NCI-H2081 (cell line): ENCODE measurements at places on chromosomes 5 and 9.

- no peak for DNase-seq
Measured at GRCh38 chr5:79136618-79137017, 25.0 kb downstream of the BHMT start.

GRCh38 chr5:74934949-74935751 is 69.0 kb upstream of the FAM169A start:
- DNase-seq, result no peak

DNA sequence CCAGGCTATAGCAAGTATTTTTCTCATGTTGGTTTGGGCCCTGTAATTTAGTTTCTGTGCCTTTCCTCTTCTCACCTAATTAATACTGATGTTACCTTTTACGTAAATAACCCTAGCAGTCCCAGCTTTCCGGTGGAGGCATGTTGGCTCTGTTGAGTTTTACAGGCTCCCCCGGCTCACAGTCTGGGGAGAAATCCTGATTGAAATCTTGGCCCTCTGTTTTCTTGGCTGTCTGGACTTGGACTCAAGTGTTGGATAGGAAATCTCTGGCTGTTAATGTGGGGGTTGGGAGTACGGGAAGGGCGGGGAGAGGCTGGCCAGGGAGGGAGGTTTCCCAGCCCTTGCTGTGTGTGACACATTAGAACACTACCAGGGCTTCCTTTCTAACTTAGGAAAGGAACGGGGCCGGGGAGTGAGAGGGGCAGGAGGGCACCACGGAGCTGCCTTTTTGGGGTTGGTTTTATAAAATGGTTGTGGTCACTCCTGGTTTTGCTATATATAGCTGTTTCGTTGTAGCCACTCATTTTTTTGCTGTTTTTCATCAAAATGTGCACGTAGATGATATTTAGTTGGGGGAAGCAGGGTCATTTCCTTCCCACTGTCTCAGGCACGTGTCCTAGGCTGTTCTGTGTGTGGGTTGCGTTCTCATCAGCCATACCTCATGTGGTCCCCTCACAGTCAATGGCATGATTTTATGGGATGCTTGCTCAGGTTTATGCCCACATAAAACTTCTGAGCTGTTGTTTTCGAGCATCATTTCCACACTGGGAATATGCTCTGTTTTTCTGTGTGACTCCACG is 11.0 kb downstream of the TRIO start:
- no peak for DNase-seq

GRCh38 chr5:142865631-142866030 is 95.5 kb downstream of the ARHGAP26 start:
- DNase-seq, result no peak

GRCh38 chr5:1545805-1546355 is 22.1 kb upstream of the LPCAT1 start:
- peak; percentile 37 for DNase-seq

DNA sequence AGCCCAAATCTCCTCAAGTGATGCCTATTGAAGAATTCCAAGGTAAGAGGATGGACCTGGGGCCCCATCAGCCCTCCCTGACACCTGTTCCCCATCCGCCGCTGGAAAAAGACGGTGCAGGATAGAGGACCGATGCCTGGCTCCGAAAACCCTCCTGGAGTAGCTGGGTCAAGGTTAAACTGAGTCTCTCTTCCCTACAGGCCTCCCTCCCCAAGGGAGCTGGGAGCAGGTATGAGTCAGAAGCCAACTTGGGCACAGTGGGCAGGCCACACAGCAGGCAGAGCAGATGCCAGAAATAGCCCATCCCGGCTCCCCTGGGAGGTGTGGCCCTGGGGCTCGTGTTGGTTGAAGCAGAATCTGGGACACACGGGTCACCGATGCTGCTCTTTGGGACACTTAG is 75.6 kb downstream of the NTNG2 start:
- DNase-seq, result no peak
